KBM-7 (cell line): ENCODE measurements at places on chromosomes 16 and 17.

- no peak for DNase-seq
These were observed 160.4 kb downstream of the WWOX start for GRCh38 chr16:78259873-78260272.

DNA sequence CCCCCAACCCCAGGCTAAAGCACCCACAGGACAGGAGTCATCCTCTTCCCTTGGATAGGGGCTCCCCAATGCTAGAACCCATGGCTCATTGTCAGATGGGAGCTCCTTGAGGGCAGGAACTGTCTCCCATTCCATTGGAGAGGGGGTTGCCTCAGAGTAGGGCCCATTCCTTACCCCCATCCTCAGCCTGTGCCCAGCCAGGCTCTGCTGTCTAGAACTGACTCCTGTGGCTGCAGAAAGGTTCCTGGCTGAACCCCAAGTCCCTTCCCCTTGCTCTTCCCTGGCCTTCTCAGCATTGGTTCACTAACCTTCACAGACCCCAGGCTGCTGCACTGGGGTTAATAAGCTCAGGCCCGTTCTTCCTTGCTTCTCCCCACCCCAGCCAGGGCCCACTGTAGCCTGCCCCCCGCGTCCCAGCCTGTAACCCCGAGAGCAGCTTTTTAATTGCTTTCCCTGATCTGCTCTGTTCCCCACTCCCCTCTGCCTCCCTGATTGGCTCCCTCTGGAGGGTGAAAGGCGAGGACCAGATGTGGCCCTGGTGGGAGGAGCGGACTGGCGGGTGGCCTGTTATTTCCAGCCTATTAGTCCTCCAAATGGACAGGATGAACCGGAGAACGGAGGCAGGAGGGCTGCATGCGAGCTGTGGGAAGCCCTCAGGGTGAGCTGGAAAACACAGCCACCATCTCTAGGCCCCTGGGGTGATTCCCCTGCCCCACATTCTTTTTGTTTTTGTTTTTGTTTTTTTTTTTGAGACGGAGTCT lies 6.0 kb upstream of the GFAP start:
- no peak for DNase-seq

DNA sequence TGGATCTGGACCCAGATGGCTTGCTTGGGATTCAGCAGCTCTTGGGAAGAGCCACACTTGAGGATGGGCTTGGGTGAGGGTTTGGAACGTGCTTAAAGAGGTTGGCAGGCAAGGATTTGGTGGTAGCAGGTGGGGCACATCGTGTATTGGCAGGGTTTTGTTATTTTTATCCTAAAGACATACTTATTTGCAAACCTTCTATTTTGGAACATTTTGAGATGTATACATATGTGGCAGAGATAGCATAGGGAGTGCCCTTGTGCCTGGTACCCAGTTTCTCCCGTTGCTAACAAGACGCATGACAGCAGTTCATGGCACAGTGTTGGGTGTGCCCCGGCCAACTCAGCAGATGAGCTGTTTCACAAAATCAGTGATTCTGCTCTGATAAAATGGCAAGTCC lies 9.1 kb downstream of the BANP start:
- no peak for DNase-seq

DNA sequence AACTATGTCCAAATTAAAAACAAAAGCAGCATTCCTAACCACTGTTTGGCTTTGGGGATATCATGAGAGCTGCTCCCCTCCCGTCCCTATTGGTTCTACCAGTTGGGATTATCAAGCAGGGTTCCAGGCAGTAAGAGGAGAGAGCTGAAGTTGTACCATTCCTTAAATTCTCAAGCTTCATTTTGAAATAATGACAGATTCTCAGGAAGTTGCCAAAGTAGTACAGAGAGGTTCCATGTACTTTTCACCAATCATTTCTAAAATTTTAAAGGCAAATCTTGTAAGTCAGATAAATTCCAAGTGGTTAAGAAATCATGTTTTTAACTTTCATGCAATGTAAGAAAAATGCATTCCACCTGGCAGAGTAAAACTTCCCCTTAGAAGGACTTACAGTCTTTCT lies 36.9 kb downstream of the TEX2 start:
- no peak for DNase-seq

- DNase-seq, result no peak
These were observed 87.5 kb upstream of the DNAH17 start for GRCh38 chr17:78664476-78665386.

DNA sequence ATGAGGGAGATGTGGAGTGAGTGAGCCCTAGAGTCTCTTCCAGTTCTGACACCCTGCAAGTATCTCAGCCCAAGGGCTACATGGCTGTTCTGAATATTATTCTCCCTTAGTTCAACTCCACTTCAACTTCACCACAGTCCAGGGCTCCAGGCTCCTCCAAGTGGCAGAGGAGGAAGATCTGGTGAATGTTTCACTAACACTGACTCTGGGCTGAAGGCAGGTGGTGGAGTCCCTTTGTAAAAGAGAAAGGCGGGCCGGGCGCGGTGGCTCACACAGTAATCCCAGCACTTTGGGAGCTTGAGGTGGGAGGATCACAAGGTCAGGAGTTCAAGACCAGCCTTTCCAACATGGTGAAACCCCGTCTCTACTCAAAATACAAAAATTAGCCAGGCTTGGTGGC lies 13.6 kb downstream of the CCDC92B start:
- DNase-seq, result no peak

GRCh38 chr16:28110479-28110878 lies 47.0 kb upstream of the GSG1L start:
- DNase-seq, result peak; percentile 64

GRCh38 chr17:3795390-3796102 lies 5.4 kb downstream of the ITGAE start:
- DNase-seq, result no peak

DNA sequence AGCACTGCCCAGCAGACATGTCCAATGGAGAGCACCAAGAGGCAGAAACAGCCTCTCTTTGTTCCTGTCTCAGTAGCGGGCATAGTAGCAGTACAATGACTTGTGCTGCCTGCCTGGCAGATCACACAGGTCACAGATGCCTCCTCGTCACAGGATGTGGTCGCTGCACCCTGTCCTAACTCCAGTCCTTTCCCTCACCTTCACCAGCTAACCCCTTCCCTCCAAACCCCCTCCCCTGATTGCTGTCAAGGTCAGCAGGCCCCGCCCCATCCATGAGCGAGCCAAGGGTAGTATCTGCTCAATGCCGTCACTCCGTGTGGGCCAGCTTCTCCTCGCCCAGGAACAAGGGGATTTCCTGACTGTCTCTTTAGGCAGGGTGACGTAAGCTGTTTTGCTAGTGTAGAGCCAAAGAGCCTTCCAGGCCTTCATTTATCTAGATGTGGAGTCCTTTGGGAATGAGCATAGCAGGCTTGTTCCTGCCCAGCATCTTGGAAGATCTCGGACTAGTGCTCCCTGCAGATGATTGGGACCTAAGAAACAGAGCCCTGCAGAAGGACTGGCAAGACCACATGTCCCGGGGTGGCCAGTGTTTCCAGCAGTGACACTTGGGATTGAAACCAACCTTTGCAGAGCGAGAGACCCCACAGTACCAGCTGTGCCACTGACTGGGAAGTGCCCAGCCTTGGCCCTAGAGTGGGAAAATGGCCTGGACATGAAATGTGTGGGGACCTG lies 75.9 kb upstream of the TNRC6C start:
- DNase-seq, result no peak

DNA sequence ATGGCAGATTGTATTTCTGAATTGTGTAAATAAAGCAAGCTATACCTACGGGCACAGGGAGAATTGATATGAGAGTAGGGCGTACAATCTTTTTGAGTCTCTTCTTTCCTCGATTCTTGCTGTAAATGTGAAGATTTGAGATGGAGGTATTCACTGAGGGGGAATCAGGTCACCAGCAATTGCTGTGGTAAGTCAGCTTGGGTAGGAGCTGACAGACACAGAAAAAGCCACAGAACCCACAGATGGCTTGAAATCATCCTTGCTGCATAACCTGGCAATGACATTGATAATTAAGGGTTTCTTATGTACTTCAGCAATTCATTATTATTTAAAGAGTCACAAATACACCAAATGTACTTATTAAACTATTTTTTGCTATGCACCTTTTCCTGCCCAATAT lies 164.2 kb downstream of the CNTNAP4 start:
- DNase-seq, result no peak

GRCh38 chr17:74431568-74432423 lies at the start of gene GPRC5C:
Gene GPRC5C, plus strand, starts transcription at chr17:74432088. Its CDS starts 7,689 bp downstream, at chr17:74439777.
- DNase-seq, result peak; percentile 83

DNA sequence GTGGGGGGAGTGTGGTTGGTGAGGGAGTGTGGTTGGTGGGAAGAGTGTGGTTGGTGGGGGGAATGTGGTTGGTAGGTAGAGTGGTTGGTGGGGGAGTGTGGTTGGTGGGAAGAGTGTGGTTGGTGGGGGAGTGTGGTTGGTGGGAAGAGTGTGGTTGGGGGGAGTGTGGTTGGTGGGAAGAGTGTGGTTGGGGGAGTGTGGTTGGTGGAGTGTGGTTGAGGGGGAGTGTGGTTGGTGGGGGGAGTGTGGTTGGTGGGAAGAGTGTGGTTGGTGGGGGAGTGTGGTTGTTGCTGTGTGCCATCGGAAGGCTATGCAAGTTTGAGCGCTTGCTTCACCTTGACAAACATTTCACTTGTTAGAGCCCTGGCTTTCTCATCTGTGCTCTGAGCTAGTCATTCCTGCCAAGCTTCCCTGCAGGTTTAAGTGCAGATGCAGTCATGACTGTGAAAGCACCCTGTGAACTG lies 20.1 kb downstream of the MINK1 start:
- DNase-seq, result no peak

- DNase-seq, result no peak
These were observed 126.1 kb upstream of the PLCG2 start for GRCh38 chr16:81652798-81653505.

DNA sequence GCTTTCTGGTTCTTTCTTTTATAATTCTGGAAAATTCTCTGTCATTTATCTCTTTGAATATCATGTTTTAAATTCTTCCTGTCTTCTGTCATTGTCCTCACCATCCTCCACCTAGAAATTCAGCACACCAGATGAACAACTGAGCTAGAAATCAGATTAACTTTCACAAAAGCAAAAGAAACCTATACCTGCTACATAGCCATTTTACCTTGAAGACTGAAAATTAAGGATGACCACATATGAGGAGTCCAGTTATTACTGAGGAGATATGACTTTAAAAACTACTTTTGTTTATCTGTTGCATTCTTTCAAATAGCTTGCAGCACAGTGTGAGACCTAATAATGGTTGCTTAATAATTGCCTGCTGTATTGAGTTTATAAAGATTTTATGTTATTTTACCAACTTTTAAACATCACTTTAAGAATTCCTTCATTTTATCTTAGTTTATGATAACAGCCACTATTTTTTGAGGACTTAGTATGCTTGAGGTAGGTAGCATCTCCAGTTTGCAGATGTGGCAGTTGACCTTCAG lies 104.3 kb downstream of the BCAS3 start:
- no peak for DNase-seq

GRCh38 chr17:59456428-59456827 lies 109.0 kb upstream of the DHX40 start:
- peak; percentile 15 for DNase-seq

GRCh38 chr17:79276821-79277220 lies 202.2 kb downstream of the ENGASE start:
- no peak for DNase-seq

- peak; percentile 62 for DNase-seq
These were observed 84.9 kb upstream of the CBX4 start for GRCh38 chr17:79923974-79924638.

DNA sequence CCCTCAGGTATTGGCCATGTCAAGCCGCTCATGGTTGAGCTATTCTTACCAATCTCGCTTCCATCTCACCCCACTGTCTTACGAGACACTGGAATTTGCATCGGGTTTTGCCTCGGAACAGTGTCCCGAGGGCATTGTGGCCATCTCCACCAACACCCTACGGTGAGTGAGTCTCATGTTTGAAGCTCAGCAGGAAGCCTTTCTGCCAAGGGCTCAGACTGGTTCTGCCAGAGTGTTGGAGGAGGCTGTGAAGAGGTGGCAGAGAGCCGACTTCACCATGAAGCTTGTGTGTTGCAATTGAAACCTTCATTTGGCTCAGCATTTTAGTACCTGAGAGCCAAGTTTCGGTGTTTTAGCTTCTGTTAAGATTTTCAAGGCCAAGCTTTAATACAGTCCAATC lies 38.0 kb downstream of the SF3B3 start:
- no peak for DNase-seq

- DNase-seq, result no peak
These were observed 22.0 kb upstream of the CPNE2 start for GRCh38 chr16:57070424-57070823.

DNA sequence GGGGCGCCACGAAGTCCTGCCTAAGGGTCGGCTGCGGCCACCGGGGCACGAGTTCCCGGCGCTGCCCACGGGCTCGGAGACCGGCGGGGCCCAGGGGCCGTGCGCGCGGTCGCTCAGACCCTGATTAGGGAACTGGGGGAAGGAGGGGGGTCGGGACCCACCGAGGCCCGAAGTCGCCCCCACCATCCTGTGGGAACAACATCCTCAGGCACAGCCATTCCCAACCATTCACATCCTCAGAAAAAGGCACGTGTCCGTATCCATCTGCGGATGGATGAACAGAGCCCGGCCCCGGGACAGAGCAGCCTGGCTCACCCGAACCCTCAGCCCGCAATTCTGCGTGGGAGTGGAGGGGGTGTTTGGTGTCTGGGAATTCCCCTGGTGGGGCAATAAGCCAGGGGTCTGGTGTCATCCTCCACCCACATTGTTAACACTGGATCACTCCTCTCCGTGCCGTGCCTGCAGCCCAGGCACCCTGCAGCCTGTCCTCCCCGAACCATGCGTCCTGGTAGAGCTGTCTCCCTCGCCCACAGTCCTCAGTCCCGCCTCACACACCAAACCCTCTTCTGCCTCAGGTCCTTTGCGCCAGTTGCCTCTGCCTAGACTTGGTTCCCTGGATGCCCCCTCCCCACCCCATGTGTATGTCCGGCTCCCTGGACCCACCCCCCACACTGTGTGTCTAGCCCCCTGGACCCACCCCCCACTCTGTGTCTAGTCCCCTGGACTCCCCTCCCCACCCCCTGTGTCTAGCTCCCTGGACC lies 789 bp upstream of the CCDC57 start:
- DNase-seq, result peak; percentile 61

- no peak for DNase-seq
These were observed 9.7 kb downstream of the PRR29 start for GRCh38 chr17:64007838-64008282.

- no peak for DNase-seq
These were observed 13.2 kb downstream of the C17orf50 start for GRCh38 chr17:35773679-35774425.

- DNase-seq, result no peak
These were observed 623 bp downstream of the TTLL6 start for GRCh38 chr17:48816438-48816773.

GRCh38 chr17:57261084-57261461 lies 4.8 kb downstream of the MSI2 start:
- DNase-seq, result no peak

DNA sequence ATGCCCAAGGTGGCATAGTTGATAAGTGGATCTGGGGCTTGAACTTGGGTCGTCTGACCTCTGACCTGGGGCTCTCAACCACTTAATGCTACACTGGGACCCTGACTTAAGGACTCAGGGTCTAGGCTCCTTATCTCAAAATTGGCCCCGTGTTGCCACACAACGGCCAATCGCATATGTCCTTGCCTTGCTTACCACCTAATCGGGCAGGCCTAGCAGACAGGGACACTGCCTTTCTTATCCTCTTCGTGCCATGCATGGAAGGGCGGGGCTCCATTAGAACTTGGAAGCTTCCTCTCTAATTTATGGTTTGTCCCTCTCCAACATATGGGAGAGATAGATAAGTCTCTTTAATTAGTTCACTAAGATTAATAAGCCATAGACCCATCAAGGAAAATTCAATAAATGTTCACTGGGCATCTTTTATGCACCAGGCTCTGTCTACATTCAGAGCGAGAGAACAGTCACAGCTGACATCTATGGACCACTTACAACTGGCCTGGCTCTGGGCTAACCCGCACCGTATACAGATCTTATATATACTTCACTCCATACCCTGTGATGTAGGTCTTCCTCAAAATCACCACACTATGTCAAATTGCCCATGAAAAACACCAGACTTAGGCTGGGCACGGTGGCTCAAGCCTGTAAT lies 35.1 kb downstream of the CDH1 start:
- no peak for DNase-seq
